Fibroblast of skin of right biceps (primary cell): ENCODE measurements at places on chromosomes 7 and 10.

DNA sequence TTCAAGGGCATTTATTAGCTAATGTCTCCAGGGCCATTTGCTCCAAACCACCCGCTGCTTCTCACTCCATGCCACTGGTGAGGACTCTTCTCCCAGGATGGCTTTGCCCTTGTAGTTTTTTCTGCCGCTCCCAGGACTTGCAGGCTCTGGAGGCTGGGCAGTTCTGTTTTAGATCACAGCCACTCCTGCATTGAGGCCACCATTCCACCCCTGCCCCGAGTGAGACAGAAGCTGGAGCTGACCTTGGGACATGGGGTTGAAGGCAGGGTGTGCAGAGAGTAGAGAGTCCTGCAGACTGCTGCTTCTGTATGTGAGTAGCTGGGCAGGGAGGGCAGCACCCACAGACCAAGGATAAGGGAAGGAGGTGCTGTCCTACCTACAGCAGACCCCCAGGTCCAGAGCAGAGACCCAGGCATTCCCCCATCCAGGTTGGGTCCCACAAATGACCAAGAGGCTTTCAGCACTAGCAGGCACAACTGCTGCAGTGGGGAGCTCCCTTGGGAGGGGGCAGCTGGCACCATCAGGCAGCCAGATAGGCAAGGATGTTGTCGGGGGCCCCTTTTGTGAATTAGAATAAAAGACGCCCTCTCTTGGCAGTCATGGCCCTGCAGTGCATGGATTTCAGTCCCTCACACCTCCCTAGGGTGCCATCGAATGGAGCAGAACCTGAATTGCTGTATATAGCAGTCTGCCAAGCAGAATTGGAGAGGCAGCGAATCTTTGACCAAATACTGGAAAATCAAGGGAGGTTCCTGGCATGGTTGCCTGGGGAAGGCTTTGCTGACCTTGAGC, 22.7 kb upstream of the ADCYAP1R1 start:
- no peak for DNase-seq

- DNase-seq = no peak
Observed at GRCh38 chr10:79084972-79085597, 16.3 kb downstream of the ZMIZ1 start.

GRCh38 chr10:12420530-12421120, 71.3 kb downstream of the CAMK1D start:
- DNase-seq = no peak

DNA sequence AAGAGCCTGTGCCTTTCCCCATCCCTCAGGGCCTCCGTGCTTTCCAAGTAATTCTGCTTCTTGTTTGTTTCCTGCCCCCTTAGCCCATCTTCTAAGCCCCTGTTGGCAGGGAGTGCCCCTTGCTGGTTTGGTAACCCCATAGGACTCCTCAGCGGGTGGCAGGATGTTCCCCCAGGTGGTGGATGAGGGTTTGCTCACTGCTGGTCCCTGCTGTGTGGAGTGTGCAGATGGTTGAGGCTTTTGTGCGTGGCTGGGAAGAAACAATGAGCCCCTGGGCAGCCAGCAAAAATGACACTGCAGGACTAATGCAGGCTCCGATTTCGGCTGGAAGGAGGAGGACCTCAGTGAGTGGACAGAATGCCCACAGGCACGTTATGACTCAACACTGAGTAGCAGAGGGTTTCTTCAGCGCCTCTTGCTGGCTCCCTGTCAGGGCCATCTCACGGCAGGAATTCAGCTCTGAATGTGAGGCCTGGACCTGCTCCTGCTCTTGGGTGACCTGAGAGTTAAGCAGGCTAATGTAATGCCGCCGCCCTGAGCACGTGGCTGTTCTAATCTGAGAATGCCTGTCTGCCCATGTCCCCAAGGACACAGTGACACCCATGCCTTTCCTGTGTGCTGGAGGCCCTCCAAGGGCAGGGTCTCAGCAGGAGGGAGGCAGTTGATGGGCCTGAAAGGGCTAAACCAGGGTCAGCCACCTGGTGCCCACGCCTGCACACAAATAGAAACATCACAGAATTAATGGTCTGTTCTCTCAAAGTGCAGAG, 16.6 kb downstream of the BAG3 start:
- peak; percentile 90 for DNase-seq

DNA sequence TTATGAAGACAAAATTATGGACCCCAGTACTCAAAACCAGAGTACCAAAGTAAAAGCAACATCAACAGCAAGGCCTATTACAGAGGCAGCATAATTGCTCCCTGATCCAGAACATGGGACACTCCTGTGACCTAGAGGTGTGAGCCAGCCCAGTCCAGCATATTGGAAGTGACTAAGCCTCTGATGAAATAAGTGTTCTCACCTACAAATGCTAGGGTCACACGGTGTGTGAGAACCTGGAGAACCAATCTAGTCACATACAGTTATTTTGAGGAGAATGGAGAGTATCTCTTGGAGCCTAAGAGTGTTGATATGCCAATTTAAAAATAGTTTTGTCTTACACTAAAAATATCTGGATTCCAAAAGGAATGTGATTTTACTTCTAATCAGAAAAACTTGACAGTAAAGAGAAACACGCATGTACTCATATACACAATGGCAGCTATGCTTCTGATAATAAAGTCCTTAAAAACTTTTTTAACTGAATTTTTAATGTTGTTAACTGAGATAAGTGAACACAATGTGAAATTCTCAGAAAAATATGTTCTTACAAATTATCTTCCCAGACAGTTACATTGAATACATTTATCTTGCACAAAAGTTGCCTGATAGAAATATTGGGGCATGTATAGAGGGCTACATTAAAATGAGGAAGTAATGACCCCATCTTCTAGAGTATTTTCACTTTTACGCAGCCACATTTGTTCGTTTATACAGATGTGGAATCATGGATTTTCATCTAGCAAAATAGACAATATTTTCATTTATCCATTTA, 56.8 kb upstream of the CD36 start:
- DNase-seq = no peak

GRCh38 chr7:128795129-128795528, 3.4 kb downstream of the CCDC136 start:
- no peak for DNase-seq

- no peak for DNase-seq
Observed at GRCh38 chr10:14381475-14381874, 50.8 kb upstream of the FRMD4A start.

GRCh38 chr10:60998932-60999331, 54.9 kb upstream of the RHOBTB1 start:
- DNase-seq = no peak

DNA sequence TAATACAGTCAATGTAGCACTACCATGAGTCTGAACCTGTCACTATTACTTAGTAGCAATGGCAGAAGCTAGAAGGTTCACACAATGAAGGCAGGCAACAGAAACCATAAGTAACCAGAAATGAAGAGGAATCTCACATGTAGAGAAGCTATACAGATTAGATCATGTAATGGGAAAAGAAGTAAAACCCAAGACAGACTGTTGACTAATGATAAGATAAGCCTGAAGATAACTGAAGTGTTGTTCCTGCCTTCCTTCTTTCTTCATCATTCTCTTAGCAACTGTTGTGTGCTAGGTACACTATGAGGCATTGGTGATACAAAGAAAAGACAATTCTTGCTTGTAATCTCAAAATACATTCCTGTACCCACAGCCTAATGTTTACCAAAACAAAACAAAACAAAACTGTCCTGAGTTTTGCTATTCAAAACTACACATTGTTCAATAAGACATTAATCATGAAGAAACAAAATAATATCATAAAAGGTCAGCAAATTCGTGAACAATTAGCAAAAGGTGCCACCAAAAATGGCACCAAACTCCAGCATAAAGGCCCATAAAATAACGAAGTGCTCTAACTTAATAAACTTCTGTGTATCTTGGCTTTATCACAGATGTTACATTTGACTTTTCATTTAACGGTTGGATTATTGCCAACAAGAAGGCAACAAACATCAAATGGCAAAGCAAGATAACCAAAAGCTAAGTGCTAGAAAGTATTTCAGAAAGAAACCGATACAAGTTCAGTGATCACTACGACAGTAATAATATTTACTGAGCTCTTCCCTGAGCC, 27.1 kb downstream of the ZNF800 start:
- DNase-seq = no peak

DNA sequence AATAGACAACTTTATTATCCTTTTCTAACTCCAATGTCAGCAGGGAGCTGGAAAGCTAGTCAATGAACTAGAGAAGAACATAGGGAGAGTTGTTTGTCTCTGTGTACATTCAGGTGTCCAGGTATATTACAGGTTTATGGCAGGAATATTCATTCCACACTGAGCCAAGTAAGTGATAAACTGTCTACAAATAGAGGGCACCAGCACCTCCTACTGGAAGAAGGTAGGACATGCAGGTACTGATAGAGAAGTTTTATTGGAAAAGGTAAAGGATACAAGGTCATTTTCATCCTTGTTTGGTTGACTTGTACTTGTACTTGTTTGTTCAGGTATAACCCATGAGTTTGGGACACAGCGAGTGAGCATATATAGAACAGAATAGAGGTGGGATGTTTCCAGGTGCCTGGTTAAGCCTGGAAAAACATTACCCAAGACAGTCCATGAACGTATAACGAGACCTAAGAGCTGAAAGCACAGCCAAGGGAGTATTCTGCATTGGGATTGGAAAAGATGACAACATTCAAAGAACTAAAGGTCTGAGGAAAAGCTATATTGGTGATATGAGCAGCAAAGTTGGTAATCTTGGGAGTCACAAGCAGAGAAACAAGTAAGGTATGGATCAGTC, 61.4 kb upstream of the PPP1R3C start:
- peak; percentile 42 for DNase-seq

DNA sequence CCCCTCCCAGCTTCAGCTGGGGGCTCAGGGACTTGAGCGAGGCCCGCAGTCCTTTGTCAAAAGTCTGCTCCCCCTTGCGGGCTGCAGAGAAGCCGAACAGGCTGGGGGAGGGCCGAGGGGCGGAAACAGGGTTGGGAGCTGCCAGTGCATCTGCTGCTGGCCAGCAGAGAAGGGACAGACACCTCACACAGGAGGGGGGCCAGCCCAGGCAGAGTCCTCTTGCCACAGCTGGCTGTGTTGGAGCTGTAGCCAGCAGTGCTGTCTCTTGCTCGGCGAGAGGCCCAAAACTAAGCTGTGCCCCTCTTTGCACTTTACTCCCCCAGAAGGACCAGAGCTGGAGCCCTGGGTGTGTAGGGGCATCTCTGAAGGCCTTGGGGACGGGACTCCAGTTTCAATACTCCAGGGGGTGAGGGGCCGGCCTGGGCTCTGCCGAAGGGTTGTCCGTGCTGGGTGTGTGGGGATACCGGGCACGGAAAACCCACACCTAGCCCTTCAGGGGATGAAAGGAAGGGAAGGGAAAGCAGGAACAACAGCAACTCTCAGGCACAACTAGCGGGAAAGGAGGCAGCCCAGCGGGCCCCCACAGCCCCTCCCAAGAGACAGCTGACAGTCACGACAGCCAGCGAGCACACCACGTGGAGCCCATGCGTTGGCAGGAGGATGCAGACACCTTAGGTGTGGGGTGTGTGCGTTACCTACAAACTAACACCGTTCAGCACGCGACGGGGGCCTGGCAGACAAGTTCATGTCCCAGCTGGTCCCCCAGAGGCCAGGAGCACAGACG, 17.8 kb downstream of the YKT6 start:
- no peak for DNase-seq

DNA sequence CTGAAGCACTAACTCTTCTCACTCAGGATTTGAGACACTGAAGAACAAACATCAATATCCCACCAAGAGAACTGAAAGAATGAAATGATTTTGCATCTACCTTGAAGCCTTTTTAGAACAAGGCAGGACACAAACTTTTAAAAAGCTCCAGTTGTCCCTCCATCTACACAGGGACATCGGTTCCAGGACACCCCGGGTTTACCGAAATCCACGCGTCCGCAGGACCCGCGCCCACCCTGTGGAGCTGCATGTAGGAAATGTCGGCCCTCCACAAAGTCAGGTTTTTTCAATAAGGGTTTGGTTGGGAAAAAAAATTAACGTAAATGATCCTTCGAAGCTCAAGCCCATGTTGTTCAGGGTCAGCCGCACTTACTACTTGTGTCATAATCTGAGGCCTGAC, 94.0 kb downstream of the DIP2C start:
- no peak for DNase-seq

DNA sequence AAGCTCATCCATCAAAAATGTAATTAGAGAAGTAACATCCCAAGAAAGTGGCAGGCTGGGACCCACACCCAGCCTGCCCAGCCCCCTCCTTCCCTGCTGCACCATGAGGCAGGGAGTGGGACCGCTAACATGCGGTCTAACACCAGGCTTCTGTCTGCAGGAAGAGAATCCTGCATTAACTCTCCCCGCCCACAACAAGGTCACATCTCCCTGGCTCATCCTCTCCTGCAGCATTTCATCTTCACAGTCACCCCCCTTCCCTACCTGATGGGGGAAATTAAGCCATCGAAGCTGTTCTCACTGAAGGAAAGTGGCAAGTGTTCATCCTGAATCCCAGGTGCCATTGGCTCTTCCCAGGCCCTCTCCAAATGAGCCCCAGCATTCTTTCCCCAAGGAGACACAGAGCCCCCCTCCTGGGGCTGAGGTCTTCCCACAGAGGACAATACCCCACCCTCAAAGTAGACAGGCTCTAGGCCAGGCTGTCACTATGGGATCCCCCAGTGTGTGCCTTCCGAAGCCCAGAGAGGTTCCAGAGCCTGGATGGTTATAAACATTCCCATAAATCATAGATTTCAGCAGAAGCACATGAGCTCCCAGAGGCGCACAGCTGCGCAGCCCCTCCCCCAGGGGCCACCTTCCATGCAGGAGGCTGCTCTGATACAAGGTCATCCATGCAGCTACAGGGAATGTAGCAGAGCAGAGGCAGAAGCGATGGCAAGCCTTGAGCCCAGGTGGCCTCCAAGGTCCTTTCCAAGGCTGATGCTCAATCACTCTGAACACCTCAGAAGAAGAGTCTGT, 148.0 kb downstream of the OAT start:
- DNase-seq = no peak

DNA sequence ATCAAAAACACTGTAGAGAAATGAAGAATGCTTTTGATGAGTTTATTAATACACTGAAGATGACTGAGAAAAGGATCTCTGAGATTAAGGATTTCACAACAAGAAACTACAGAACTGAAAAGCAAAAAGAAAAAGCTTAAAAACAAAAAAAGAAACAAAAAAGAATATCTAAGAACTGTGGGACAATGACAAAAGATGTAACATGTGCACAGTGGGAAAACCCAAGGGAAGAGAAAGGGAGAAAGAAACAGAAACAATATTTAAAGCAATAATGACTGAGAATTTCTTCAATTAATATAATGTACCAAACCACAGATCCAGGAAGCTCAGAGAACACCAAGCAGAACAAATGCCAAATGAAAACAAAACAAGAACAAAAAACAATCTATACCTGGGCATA, 42.2 kb downstream of the TFEC start:
- DNase-seq = no peak

GRCh38 chr10:124626759-124627380, 117.3 kb downstream of the FAM53B start:
- no peak for DNase-seq

GRCh38 chr10:103695584-103696005, 159.8 kb downstream of the SH3PXD2A start:
- DNase-seq = peak; percentile 60

- peak; percentile 34 for DNase-seq
Observed at GRCh38 chr7:27605689-27606269, 56.9 kb downstream of the HIBADH start.

- peak; percentile 30 for DNase-seq
Observed at GRCh38 chr7:85191383-85191782, 4.5 kb upstream of the SEMA3D start.
